ENCODE measurements at places on chromosomes 1 and 21. TPM values are rescaled to one million over a fixed set of nuclear protein-coding genes. Genes with fewer than 3 reads are reported as not detected.

The PLA2G4A gene
- 0.39 TPM for polyA plus RNA-seq

The PIK3C2B gene
- 4.1 TPM for polyA plus RNA-seq

The TMEM51 gene
- polyA plus RNA-seq, result 2.3 TPM

The CFHR5 gene
- 18.0 TPM for polyA plus RNA-seq
